ENCODE measurements at places on chromosomes 3 and 15. TPM values are rescaled to one million over a fixed set of nuclear protein-coding genes. Genes with fewer than 3 reads are reported as not detected.

The FBXW12 gene
- not detected for total RNA-seq

The CPLX3 gene
- not detected for total RNA-seq

The CCDC32 gene
- 39.2 TPM for total RNA-seq

The GCNT3 gene
- 117 TPM for total RNA-seq

The MESP1 gene
- total RNA-seq: 12.4 TPM

The CAPN3 gene
- 17.0 TPM for total RNA-seq

The ANKDD1A gene
- total RNA-seq: 0.82 TPM

The CFAP100 gene
- not detected for total RNA-seq

The CLDN11 gene
- 13.5 TPM for total RNA-seq

The EFCAB12 gene
- total RNA-seq: not detected

The RETNLB gene
- not detected for total RNA-seq

The EXD1 gene
- not detected for total RNA-seq

The TLNRD1 gene
- 22.4 TPM for total RNA-seq

The ZDHHC19 gene
- total RNA-seq: not detected

The FRMD5 gene
- 1.1 TPM for total RNA-seq

Data from transverse colon (tissue), 4 donors.